ENCODE measurements at places on chromosomes 12 and 14. TPM values are rescaled to one million over a fixed set of nuclear protein-coding genes. Genes with fewer than 3 reads are reported as not detected.

TSPAN19 gene
- polyA plus RNA-seq, result not detected

PTGDR gene
- polyA plus RNA-seq, result 1.8 TPM

PLA2G1B gene
- 7.1 TPM for polyA plus RNA-seq

HEBP1 gene
- polyA plus RNA-seq, result 90.2 TPM

- DNase-seq, result peak; percentile 69
- H3K36me3 ChIP-seq, result no peaks in the 10 kb centered on the region
- no peaks in the 10 kb centered on the region for H3K27me3 ChIP-seq
- peak overlapping the region; percentile 70 for H3K27ac ChIP-seq
- H3K4me1 ChIP-seq, result peaks cover 13% of the 10 kb centered on the region
These were observed 1.9 kb downstream of the MLXIP start for GRCh38 chr12:122080149-122081082.

DNA sequence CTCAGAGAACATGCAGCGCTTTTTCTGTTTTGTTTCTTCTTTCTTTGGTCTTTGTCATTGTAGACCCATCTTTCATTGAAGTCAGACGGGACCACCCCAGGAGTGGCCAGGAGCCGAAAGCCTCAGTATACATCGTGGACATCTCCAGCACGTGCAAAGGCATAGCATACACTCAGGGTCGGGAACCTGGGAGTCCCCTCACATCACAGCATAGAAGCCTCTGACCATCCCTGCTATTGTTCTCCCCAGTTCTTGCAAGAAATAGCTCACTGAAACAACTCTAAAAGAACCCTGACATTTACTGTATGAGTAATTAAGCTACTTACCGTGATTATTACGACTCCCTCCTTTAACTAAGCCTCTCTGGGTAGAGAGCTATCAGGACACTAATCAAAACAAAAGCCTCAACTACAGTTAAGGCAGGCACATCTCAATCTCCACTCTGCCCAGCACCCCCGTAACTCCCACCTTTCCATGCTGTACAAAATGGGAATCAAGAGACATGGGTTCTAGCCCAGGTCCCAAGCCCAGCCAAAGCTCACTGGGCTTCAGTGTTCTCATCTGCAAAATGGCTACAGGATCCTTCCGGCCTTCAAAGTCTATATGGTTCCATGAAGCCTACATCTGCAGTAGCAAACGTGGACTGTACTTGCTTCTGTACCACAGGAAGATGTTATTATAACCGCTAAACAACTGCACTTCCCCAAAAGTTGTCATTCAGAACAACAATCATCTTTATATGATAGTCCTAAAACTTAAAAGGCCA lies 6.7 kb downstream of the CCDC88C start:
- no peak overlapping the region for H3K27ac ChIP-seq
- no peak for DNase-seq
- no peaks in the 10 kb centered on the region for H3K27me3 ChIP-seq
- H3K4me1 ChIP-seq, result no peaks in the 10 kb centered on the region
- no peaks in the 10 kb centered on the region for H3K36me3 ChIP-seq
- H3K4me3 ChIP-seq, result no peak overlapping the region

- no peak overlapping the region for H3K27ac ChIP-seq
- no peak overlapping the region for H3K4me3 ChIP-seq
- H3K4me1 ChIP-seq, result no peaks in the 10 kb centered on the region
- DNase-seq, result no peak
These were observed 164.2 kb downstream of the NDUFA12 start for GRCh38 chr12:94839347-94839746.

DNA sequence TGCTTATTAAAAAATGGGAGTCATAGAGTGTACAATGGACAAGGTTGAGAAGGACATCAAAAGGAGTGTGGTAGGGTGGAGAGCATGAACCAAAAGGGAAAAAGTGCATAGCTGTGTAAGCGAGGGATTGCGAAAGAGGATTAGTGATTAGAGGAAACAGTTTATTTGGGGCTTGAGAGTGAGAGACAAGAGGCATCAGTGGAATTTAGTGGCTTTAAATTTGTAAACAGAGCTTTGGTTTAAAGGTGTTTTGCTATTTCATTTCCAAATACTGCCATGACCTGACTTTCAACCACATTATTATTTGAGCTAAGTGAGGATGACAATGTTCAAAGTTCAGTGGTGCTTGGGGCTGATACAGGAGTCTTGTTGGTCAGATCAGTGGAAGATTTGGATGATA lies 53.4 kb downstream of the SLC16A7 start:
- DNase-seq, result no peak
- no peaks in the 10 kb centered on the region for H3K27me3 ChIP-seq
- peaks cover 1% of the 10 kb centered on the region for H3K4me1 ChIP-seq
- no peak overlapping the region for H3K27ac ChIP-seq
- no peaks in the 10 kb centered on the region for H3K36me3 ChIP-seq
- no peak overlapping the region for H3K4me3 ChIP-seq

GRCh38 chr14:82779301-82779700 lies 1245.6 kb upstream of the SEL1L start:
- no peaks in the 10 kb centered on the region for H3K36me3 ChIP-seq
- H3K27ac ChIP-seq, result no peak overlapping the region
- H3K27me3 ChIP-seq, result no peaks in the 10 kb centered on the region
- no peak for DNase-seq
- H3K4me3 ChIP-seq, result no peak overlapping the region

- H3K27ac ChIP-seq, result no peak overlapping the region
- no peaks in the 10 kb centered on the region for H3K27me3 ChIP-seq
These were observed 728 bp upstream of the STON2 start for GRCh38 chr14:81400852-81401251.

DNA sequence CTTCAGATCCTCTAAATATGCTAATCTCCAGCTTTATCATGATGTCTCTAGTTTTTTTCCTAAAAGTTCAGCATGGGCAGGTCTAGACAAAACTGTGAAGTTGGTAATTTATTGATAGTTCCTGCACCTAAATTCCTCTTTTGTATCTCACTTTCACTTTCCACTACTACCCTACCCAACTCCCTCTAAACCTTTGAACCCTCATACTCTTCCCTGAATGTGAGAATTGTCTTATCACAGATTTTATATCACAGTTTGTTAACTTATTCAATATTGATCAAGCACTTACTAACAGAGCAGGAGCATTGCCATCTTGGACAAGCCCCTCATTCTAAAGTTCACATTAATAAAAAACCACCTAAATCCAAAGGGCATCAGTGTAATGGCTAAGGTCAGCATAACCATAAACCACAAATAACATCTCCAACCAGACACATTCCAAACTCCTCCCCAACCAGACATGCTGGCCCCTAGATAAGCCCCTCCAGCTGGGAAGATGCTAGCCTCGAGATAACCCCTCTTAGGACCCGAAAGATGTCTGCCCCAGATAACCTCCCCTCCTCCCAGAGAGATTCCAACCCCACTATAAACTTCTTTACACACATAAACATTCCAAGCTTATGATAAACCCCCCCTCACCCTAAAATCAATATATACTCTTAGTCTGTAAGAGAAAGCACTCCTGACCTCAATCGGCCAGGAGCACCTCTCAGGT lies 78.7 kb downstream of the FSCB start:
- H3K4me3 ChIP-seq, result no peak overlapping the region
- no peak for DNase-seq
- H3K36me3 ChIP-seq, result no peaks in the 10 kb centered on the region

GRCh38 chr14:91261986-91262549 lies 17.6 kb upstream of the GPR68 start:
- H3K4me3 ChIP-seq, result no peak overlapping the region
- no peak overlapping the region for H3K27ac ChIP-seq
- no peaks in the 10 kb centered on the region for H3K4me1 ChIP-seq
- H3K36me3 ChIP-seq, result no peaks in the 10 kb centered on the region
- H3K27me3 ChIP-seq, result no peaks in the 10 kb centered on the region
- DNase-seq, result no peak

DNA sequence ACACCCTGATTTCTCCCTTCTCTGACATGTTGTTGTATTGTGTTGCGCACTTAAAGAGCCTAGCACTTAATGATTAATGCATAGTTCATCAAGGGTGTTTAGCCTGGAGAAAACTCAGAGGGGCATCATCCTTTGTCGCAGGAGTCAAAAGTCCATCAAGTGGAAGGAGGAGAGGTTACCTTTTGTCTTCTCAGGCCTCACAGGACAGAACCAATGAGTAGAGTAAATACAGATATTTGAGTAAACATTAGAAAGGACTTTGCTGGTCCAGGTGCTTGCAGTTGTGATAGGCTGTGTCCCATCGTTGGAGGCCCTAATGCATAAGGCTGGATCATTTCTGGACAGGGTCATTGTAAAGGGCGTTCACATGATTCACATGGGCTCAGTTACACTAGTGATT lies 430.9 kb downstream of the PCNX1 start:
- no peak for DNase-seq
- H3K36me3 ChIP-seq, result no peaks in the 10 kb centered on the region
- H3K27me3 ChIP-seq, result no peaks in the 10 kb centered on the region
- H3K27ac ChIP-seq, result no peak overlapping the region
- H3K4me3 ChIP-seq, result no peak overlapping the region

DNA sequence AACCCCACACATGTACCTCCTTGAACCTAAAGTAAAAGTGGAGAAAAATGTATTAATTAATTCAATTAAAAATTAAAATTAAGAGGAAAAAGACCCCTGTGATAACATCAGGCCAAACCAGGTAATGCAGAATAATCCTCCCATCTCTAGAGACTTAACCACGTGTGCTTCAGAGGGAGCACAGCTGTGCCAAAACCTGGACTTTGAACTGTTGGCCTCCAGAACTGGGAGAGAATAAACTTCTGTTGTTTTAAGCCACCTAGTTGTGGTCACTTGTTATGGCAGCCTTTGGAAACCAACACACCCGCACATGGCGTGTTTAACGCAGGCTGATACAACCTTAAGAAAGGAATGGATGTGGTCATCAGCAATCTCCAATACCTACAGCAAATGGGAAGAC lies 23.8 kb downstream of the OAS2 start:
- H3K27me3 ChIP-seq, result no peaks in the 10 kb centered on the region
- H3K4me3 ChIP-seq, result no peak overlapping the region
- DNase-seq, result no peak
- H3K4me1 ChIP-seq, result no peaks in the 10 kb centered on the region
- H3K27ac ChIP-seq, result no peak overlapping the region

DNA sequence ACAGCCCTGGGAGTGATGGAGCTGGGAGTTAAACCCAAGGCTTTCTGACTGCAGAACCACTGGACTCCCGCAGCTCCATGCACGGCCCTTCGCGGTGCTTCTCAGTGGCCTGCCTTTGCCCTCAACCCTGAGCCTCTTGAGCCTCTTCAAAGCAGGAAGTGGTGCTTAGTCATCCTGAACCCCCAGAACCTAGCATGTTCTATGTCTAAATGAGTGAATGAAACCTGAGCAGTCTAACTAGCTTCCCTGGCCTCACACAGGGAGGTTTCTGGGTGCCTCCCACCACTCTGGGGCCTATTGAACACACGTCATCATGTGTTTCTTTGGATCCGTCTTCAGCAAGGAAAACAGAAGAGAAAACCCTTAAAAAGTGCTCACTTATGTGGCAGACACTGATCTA lies 117.9 kb upstream of the SFSWAP start:
- H3K36me3 ChIP-seq, result no peaks in the 10 kb centered on the region
- H3K27me3 ChIP-seq, result no peaks in the 10 kb centered on the region
- DNase-seq, result no peak
- no peaks in the 10 kb centered on the region for H3K4me1 ChIP-seq
- no peak overlapping the region for H3K27ac ChIP-seq

DNA sequence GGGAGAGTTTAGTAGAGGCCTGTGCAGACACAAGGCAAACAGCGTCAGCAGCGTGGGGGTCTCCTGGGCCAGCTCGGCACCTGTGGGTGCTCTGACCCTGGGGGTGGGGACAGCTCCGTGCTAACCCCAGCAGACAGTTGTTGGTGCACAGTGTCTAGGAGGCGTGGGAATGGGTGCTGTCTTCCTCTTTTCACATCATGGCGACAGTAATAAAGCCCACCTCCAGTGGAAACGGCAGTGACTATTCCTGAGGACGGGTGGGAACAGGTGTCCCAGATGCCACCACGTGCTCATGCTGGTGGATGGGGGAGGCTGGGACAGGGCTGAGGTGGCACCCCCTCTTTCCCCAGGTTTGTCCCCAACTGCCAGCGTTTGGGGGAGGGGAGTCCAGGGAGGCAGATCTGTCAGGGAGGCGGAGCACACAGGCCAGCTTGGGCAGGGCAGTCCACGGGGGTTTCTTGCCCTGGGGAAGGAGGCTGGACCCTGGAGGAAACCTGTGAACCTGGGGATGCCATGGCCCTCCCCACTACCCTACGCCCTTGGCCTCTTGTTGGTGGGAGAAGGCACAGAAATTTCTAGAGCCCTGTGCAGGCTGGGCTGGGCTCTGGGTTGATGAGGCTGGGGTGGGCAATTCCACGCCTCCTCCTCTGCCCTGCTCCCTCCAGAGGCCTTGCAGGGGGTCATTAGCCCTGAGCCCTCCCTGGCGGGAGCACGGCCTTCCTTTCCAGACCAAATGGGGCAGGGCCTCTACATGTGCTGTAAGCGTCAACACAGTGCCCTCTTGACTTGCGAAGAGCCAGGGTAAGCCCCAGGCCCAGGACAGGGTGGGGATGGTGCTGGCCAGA lies 3.8 kb downstream of the ZBTB42 start:
- no peak overlapping the region for H3K4me3 ChIP-seq
- no peak overlapping the region for H3K27ac ChIP-seq
- no peaks in the 10 kb centered on the region for H3K36me3 ChIP-seq
- H3K27me3 ChIP-seq, result no peaks in the 10 kb centered on the region
- DNase-seq, result no peak
- H3K4me1 ChIP-seq, result peaks cover 11% of the 10 kb centered on the region

Data from ovary (tissue), 10 donors.